CD4-positive, alpha-beta T cell treated with Interleukin-15 for 4 hours (primary cell): ENCODE measurements at places on chromosomes 3 and 15.

GRCh38 chr3:15646851-15647511 lies 45.4 kb downstream of the BTD start:
- no peak for DNase-seq

DNA sequence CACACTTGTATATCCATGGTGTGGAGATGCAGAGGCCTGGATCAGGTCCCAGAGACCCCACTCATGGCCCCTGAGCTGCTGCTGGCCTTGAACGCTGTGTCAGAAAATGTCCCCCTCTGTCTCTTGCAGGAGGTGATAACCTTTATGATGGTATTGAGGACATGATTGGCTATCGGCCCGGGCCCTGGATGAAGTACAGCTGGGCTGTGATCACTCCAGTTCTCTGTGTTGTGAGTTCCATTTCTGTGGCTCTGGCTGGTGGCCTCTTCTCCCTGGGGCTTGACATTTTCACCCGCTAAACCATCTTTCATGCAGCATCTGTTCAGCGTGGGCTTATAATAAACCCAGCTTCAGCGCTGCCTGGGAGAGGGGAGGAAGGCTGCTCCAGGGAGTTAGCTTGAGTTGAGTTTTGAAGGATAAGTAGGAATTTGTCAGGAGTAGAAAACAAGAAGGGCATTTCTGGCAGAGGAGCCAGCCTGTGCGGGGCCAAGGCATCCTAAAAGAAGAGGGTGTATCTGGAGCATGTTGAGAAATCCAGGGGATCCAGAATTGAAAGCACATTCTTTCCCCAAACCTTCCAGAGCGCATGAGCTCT lies 61.1 kb downstream of the GRIP2 start:
- no peak for DNase-seq

DNA sequence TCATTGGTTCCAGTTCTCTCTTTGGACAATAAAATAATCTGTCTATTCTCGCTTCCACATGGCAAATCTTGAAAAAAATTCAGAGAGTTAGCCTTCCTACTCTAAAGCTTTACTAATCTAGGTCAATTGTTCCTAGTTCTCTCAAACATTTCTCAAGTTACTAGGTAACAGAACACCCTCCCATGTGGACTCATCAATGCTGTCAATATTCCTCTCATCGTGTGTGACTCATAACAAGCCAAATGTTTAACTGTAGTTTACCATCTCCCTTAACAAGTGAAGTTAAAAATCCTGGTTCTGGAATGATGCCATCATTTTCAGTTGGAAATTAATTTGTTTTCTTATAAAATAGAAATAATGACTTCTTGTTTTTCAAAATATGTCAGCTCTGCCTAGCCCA lies 438.6 kb downstream of the ROBO1 start:
- no peak for DNase-seq

DNA sequence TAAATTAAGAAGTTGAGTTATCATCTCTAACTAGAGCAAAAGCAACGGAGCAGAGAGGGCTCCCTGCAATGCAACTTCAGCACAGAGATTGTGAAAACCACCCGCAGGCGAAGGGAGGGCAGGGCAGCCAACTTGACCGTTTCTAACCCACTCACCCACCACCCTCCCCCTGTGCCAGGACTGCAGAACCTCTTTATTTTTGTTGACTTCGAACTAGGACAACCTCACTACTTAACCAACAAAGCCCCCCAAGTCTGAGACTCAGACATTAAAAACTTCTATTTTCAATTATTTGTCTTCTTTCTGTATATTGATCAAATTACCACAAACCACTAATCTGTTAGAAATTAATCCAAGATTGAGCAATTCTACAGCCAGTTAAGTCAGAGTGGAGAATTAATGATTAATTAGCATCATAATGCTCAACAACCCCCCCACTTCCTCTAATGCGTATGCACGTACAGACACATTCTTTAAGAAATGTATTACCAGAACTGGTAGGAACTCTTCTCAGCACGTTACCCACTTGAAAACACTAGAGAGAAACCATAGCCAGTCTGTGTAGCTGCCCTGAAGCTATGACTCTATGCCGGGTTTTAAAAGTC lies 2.0 kb downstream of the MGLL start:
- DNase-seq, result no peak

DNA sequence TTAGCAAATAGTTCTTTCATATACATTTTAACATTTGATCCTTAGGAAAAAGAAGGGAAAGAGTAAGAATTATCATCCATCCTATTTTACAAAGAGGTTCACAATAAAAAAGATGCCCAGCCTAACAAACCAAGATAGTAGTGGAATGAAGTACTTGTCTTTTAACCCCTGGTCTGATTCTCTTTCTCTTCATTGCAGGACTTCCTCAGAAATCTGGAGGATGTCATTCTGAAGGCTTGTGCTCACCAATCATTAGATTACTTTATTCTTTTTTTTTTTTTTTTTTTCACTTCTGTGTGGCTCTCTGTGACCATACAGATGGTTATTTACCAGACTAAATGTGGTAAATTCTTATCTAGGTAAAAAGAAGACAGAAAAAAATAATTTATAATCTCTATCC lies 7.0 kb downstream of the HDGFL3 start:
- no peak for DNase-seq

DNA sequence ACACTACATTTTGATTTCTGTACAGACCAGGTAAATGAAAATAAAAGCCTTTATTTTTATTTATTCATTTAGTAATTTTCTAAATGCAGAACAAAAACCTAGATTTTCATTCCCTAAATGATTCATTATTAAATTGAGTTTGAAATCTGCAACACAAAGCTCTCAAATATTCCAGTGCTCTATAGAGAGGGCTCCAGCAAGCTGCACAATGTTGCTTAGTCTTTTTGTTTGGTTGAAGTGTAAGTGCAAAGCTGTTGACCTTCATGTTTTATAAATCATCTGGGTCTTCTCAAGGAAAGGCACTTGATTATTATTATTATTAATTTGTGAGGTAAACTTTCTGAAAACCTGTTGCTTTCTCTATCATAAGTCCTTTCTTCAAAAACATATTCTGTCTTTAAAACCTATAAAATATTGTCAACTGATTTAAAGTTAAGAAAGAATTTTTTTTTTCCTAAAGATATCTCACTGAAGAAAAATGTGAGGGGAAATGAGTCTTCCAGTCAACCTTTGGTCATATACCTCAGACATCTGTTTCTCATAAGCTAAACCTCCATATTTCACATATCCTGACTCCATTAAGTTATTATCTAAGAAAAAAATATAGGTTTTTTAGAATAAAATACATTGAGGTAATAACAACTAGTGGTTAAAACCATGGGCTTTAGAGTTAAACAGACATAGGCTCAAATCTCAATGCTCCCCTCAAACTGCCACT lies 100.7 kb downstream of the ZIC4 start:
- no peak for DNase-seq

- no peak for DNase-seq
Measured at GRCh38 chr15:48119277-48119676, 1.5 kb upstream of the SLC24A5 start.

- DNase-seq, result peak; percentile 31
Measured at GRCh38 chr15:94272251-94272898, 41.0 kb downstream of the MCTP2 start.

DNA sequence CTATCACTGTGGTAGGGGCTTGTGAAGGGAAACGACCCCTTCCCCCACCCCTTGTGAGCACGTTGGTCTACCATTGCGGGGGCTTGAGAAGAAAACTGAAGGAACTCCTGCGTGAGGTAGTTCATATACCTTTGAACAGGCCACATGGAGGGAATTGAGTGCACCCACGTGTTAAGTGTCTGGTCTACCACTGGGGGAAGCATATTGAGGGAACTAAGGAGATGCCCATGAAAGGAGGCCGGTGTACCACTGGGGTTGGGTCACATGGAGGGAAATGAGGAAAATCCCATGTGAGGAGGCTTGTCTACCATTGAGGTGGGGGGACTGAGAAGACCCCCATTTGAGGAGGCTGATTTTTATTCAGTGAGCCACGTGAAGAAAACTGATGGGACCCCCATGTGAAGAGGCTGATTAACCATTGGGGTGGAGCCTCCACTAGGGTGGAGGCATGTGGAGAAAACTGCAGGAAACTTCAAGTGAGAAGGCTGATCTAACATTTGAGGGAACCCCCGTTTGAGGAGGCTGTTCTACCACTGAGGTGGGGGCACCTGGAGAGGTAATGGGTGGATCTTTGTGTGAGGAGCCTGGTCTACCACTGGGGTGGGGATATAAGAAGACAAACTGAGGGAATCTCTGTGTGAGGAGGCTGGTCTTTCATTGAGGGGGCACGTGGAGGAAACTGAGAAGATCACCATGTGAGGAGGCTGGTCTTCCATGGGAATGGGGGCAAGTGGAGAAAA lies 163.2 kb downstream of the FBLN2 start:
- DNase-seq, result no peak

DNA sequence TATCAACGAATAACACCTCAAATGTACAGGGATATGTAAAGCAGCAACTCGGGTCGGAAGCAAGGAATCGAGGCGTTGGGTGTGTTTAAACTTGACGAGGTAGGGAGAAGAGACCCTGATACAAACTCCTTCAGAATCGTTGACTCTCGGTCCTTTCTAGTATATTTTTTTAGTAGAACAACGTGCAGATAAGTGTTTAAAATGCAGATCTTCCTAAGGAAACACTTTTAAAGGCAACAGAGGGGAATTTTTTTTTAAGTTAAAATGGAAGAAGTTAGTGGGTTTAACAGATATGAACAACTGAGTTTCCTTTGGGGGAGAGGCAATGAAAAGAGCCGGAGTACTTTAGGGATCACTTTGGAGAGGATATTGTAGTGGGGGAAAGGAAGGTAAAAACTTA lies 1.1 kb upstream of the KPNA4 start:
- no peak for DNase-seq

DNA sequence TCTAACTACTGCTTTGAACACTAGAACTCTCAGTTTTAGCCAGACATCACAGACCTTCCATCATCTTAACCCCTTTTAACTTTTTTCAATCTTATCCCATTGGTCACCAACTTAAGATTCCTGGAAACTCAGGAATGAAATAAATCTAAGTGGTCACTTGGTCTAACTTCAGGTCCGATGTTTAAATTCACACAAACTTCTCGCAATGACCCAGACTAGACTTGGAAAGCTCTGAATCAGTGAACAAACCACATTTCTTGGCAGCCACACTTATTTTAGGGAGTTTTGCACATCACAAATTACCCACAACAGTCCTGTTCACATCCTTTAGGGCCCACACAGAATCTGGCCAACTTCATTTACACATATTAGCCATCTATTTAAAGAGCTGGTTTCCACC lies 118.9 kb downstream of the MAGI1 start:
- no peak for DNase-seq

- DNase-seq, result no peak
Measured at GRCh38 chr15:99454941-99455788, 110.6 kb upstream of the MEF2A start.

- DNase-seq, result no peak
Measured at GRCh38 chr3:135803028-135803692, 162.4 kb upstream of the PPP2R3A start.

GRCh38 chr3:173892547-173892946 lies 495.0 kb downstream of the NLGN1 start:
- DNase-seq, result no peak

- no peak for DNase-seq
Measured at GRCh38 chr3:53833053-53833645, 13.1 kb downstream of the CHDH start.

DNA sequence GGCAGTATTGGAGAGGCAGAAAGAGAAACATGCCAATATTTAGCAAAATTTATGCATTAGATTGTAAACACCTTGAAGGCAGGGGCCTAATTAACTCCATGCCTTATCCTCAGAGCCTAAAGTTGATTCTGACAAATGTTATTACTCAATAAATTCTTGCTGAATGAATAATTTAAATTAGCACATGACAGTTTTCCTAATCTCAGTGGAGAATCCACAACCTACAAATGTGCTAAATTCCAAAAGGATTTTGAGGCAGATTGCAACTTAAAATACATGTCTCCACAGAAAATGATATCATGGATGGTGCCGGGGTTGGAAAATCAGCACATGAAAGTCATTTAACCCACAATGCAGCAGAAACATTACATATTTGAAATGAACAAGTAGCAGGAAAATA lies 41.1 kb upstream of the NANOGP8 start:
- DNase-seq, result no peak

DNA sequence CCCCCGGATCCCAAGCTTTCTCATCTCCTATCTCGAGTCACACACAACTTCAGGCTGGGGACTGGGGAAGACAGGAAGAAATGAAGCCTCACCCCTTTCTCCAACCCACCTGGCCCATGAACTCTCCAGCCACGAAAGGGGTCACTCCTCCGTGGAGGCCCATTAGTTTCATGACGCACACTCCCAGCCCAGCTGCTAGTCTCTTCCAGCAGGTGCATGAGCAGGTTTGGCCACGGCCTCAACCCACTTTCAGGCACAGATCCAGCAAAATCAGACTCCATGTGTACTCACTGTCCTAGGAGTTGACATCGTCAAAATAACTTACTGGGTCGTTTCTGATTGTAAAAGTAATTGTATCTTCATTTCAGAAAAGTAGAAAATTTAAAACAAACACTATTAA lies 76.6 kb downstream of the C3orf70 start:
- no peak for DNase-seq

GRCh38 chr3:157785102-157785826 lies 282.0 kb upstream of the VEPH1 start:
- DNase-seq, result no peak

DNA sequence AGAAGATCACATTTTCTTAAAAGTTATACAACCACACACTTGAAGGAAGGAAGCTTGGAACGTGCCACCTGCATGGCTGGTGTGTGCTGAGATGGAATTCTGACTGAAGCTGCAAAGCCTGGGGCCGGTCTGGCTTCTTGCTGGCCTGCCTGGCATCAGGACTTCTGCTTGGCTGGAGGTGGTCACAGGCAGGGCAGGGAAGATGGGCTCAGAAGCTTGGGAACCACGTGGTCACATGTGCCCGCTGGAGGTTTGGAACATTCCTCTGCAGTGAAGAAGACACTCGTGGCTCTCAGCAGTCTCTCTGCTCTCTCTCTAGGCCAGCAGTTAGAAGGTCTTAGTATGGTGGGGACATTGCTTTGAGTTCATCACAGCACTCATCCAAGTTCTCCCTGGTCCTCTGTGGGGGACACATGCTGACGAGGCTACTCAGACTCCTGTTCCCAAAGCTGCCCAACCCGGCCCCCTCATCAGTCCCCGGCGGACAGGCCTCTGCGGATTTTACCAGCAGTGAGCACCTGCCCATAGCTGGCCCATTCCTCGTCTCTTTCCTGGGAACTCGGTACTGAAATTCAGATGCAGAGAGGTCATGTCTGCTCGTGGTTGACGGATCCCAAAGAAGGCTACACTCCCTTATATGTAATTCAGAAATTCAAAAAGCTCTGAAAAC lies 229.0 kb downstream of the ADAMTS17 start:
- DNase-seq, result no peak

DNA sequence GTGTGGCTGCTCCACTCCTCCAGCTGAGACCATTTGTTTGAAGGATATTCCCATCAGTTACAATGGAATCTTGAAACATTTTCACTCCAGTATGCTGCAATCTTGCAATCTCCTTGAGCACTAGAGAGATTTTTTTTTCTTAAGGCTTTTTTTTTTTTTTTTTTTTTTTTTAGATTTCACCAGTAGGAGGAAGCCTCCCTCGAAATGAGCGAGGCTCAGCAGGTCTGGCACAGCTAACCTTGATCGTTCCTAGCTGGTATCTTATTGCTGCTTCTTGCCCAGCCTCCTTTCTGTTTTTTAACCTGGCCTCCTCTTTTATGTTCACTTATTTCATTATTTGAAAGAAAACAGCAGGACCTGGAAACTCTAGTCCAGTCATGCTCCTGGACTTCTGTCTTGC lies 48.1 kb downstream of the RAP2B start:
- peak; percentile 35 for DNase-seq
